Urinary bladder (tissue), 4 donors: ENCODE measurements at places on chromosomes 2 and 18. TPM values are rescaled to one million over a fixed set of nuclear protein-coding genes. Genes with fewer than 3 reads are reported as not detected.

DNA sequence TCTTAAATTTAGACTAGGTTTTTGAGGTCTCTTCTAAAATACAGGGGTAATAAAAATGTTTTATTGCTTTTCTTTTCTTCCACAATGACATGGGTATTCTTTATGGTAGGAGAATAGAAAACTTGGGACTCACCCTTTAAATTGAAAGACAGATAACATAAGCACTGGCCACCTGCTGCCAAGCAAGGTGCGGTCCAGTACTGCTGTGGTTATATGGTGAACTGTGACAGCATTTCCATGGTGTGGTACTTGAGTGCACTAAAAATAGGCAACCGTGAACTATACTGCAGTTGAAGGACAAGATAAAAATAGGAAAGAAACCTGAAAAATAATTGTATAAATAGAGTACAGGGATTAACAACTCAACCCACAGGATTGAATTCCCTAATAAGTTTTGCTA lies 54.4 kb upstream of the GRB14 start:
- no peak for DNase-seq

DNA sequence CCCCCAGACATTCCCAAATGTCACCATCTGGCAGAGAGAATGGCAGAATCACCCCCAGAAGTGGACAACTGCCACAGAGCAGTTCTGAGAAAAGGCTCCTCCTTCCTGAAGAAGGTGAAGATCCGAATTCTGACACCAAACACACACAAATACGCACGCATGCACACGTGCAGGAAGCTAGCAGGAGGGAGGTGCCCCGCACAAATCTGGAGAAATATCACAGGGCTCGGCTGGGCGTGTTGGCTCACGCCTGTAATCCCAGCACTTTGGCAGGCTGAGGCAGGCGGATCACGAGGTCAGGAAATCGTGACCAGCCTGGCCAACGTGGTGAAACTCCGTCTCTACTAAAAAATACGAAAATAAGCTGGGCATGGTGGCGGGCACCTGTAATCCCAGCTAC lies 38.5 kb upstream of the ATG16L1 start:
- no peak for DNase-seq

GRCh38 chr18:67250776-67251424 lies 265.6 kb downstream of the DSEL start:
- DNase-seq: no peak

DNA sequence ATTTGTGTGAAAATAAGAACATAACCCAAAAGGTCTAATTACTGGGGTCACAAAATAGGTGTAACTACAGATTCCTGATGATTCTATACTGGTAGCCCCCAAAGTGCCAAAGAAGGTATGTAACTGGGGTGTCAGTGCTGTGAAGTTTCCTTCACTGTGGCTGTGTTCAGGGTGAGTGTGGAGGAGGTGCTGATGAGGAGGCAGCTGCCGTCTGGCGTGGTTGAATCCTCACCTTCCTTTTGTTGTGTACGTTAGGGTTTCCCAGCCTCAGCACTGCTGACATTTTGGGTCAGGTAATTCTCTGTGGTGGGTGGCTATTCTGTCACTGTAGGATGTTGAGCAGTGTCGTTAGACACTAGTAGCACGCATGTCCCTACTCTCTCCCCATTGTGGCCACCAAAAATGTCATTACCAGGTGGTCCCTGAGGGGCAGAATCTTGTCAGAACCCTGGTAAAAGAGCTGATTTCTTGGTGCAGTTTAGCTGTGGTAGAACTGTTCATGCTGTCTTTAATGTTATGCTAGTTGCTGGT lies 31.5 kb downstream of the ADNP2 start:
- DNase-seq: no peak

DNA sequence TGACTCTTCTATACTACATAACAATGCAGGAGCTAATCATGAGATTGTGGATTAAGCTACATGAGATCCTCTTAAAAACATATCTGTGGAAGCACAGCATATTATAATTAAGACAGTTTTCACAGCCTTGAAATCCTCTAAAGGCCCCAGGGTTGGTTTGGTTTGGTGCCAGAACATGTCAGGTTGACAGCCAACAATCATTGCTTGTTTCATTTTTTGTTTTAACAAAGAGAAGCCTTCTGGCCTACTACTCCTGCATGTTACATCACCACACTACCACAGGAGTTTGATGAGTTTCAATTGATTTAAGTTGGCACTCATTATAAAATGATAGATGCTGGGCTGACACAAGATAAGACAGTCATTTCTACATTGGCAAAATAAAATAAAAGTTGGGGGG lies 255.9 kb upstream of the ERBB4 start:
- DNase-seq: no peak

GRCh38 chr2:28185891-28186290 lies 206.8 kb upstream of the FOSL2 start:
- DNase-seq: no peak

- no peak for DNase-seq
These were observed 3.3 kb downstream of the AFG3L2 start for GRCh38 chr18:12373771-12374116.

- DNase-seq: no peak
These were observed 23.8 kb upstream of the ASPRV1 start for GRCh38 chr2:69985216-69985615.

DNA sequence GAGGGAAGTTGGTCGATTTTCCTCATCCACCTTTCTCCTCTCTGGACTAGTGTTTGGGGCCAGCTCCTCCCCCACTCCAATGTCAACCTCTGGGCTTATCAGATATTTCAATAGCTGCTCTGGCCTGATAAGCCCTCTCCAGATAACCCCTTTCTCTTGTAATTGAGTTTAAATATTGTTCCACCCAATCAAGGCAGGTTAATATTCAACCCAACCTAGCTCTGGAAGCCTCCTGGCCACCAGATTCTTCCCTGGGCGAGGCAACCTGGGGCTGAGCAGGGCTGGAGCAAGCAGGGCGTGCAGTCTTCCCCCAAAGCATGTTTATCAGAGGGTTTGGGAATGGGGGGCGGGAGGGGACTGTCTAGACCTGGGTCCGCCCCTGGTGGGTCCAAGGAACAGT lies 73.8 kb downstream of the TFCP2L1 start:
- no peak for DNase-seq

DNA sequence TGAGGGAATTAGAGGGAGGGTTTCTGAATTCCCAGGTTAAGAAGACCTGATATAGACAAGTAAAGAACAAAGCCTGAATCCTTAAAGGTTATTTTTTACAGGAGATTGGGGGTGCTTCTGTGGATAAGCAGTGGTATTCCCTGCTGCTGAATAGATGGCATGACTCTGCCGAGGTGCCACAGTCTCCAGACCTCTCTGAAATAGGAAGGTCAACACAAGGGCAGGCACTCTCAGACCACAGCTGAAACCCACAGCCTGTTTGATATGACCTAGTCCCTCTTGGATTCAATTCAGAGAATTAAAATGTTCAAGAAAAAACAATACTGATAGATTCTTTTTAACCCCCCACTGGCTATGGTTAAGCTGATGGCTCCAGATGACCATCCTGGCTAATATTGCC lies 259.3 kb downstream of the PTGR3 start:
- no peak for DNase-seq

DNA sequence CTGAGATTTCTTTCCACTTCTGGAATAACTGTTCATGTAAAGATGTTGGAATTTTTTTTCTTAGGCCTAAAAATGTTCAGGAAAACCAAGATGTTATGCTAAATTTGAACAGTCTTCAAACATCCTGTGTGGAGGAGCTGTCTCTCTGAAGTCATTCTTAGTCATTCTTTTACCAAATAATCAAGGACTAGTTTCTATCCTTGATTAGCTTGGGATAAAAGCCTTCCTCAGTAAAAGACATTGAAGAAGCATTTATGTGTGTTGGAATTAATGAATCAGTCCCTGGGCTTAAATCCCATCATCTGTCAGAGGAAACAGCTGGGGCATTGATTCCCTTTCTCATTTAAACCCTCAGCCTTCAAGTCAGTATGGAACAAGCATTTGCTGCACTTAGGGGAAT lies 300.1 kb upstream of the NXPH2 start:
- no peak for DNase-seq

The WDR75 gene
- polyA plus RNA-seq: 20.4 TPM

The POTEJ gene
- not detected for polyA plus RNA-seq

The AP1S3 gene
- 2.1 TPM for polyA plus RNA-seq
